ENCODE measurements at places on chromosomes 2 and 18.

- DNase-seq, result no peak
Observed at GRCh38 chr2:198098918-198099317, 294.5 kb downstream of the PLCL1 start.

DNA sequence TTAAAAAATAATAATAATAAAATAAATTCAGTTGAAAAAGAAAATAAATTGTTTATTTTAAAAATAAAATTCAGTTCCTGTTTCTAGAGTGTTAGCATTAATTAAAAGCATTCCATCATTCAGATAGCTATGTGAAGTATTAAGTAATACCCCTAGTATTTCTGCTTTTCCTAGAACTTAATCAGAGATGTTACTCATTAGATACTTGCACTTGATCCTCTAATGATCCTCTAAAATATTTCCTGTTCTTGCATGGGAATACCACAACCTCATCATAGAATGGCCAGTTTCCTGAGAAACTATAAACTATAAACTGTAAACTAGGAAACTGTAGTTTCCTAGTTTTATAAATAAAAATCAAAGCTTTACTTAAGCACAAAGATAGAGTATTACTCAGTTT, 11.1 kb upstream of the CNNM3 start:
- DNase-seq, result no peak

DNA sequence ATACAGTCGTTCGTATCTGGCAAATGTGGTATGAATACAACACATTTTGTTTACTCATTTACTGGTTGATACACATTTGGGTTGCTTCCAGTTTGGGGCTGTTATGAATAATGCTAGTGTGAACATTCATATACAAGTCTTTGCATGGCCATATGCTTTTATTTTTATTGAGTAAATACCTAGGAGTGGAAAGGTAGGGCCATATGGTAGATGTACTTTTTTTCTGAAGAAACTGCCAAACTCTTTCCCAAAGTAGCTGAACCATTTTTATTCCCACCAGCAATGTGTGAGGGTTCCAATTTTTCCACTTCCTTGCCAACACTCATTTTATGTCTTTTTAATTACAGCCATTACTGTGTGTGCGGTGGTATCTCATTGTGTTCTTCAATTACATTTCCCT, 496.2 kb upstream of the NRXN1 start:
- no peak for DNase-seq

- DNase-seq, result no peak
Observed at GRCh38 chr18:32891130-32891529, 118.3 kb upstream of the KLHL14 start.

DNA sequence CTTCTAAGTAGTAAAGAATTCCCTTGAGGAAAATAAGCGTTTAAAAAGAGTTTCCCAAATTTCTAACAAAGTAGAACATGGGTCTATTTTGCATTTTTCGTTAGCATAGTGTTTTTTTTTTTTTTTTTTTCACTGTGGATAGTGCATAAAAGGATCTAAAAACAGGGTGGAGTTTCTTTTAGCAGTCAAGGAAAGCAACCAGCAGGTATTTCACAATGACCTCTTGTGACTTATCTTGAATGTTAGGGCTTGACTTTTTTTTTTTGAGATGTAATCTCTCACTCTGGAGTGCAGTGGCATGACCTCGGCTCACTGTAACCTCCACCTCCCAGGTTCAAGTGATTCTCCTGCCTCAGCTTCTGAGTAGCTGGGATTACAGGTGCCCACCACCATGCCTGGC, 14.9 kb upstream of the DGKD start:
- no peak for DNase-seq
